ENCODE measurements at places on chromosomes 13 and 19. TPM values are rescaled to one million over a fixed set of nuclear protein-coding genes. Genes with fewer than 3 reads are reported as not detected.

DNA sequence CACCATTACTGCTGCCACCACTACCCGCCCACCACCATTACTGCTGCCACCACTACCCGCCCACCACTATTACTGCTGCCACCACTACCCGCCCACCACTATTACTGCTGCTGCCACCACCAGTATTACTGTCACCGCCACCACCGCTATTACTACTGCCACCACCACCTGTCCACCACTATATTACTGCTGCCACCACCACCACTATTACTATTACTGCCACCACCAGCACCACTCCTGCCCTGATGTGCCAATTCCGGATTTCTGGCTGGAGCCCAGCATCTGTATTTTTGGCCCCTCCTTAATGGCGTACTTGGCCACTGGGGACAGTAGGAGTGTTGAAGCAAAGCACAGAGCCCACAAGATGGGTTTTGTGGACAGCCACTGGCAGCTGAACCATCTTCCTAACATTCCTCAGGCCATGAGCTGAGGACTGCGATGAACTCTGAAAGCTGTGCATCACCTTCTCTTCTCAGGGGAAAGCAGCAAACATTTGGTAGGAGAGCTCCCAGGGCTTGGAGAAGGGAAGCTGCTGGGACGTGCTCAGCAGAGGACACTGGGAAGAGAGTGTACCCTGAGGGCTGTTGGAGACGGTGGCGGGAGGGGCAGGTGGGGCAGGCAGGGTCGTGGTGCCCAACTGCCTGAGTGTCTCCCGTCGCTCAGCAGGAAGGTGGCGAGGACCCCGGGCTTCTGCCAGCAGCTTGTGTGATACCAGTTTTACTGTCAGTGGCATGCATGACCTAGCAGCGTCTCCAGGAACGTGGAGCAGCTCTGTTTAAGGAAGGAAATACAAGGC, 23.0 kb downstream of the CUL4A start:
- no peaks in the 10 kb centered on the region for H3K27me3 ChIP-seq
- peaks cover 11% of the 10 kb centered on the region for H3K36me3 ChIP-seq
- DNase-seq, result no peak
- H3K4me1 ChIP-seq, result no peaks in the 10 kb centered on the region
- no peak overlapping the region for H3K27ac ChIP-seq
- H3K4me3 ChIP-seq, result no peak overlapping the region

- no peak overlapping the region for H3K27ac ChIP-seq
- peaks cover 3% of the 10 kb centered on the region for H3K4me1 ChIP-seq
- H3K36me3 ChIP-seq, result no peaks in the 10 kb centered on the region
- peak; percentile 32 for DNase-seq
- H3K4me3 ChIP-seq, result no peak overlapping the region
Observed at GRCh38 chr19:48656840-48657474, 11.0 kb upstream of the CA11 start.

DNA sequence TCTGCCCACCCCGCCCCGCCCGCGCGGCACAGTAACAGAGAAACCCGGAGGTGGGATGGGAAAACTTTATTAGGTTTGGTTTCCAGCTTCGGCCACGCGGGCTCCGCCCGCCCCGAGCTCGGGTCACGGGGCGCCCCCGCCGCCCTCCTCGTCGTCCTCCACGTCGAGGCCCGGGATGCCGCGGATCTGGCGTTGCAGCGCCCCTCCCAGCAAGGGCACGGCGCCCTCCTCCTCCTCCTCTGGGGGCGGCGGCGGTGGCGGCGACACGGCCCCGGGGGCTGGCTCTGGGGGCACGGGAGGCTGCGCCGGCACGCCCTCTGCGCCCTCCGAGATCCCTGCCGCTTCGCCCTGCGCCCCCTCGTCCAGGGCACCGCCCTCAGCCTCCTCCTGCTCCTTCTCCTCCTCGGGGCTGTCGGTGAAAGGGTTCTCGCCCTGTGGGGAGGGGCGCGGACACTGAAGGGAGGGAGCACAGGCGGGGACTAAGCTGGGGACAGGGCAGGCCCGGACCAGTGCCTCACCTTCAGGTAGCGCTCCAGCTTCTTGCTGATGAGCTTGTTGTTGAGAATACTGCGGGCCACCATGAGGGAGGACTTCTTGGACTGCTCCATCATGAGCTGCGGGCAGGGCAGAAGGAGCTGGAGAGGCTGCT, 536 bp upstream of the AKAP8 start:
- DNase-seq, result peak; percentile 58
- no peaks in the 10 kb centered on the region for H3K36me3 ChIP-seq
- peak overlapping the region; percentile 34 for H3K4me3 ChIP-seq

GRCh38 chr19:41226874-41227390, 7.9 kb downstream of the AXL start:
- no peak overlapping the region for H3K27ac ChIP-seq
- no peaks in the 10 kb centered on the region for H3K27me3 ChIP-seq
- H3K4me1 ChIP-seq, result peaks cover 11% of the 10 kb centered on the region
- no peaks in the 10 kb centered on the region for H3K36me3 ChIP-seq
- no peak for DNase-seq

DNA sequence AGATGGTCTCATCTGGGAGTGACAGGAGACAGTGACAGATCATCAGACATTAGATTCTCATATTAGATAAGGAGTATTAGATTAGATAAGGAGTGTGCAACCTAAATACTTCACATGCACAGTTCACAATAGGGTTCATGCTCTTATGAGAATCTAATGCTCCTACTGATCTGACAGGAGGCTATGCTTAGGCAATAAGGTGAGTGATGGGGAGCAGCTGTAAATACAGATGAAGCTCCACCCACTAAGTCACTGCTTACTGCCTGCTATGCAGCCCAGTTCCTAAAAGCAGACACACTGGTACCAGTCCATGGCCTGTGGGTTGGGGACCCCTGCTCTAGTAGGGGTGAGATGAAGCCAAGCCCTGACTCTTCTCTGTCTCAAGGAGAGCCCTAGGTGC, 10.0 kb upstream of the IGFL3 start:
- DNase-seq, result no peak
- H3K27me3 ChIP-seq, result no peaks in the 10 kb centered on the region

- no peak overlapping the region for H3K4me3 ChIP-seq
- no peak overlapping the region for H3K27ac ChIP-seq
- peaks cover 13% of the 10 kb centered on the region for H3K4me1 ChIP-seq
- H3K36me3 ChIP-seq, result no peaks in the 10 kb centered on the region
Observed at GRCh38 chr19:38304866-38305429, 897 bp downstream of the C19orf33 start.

DNA sequence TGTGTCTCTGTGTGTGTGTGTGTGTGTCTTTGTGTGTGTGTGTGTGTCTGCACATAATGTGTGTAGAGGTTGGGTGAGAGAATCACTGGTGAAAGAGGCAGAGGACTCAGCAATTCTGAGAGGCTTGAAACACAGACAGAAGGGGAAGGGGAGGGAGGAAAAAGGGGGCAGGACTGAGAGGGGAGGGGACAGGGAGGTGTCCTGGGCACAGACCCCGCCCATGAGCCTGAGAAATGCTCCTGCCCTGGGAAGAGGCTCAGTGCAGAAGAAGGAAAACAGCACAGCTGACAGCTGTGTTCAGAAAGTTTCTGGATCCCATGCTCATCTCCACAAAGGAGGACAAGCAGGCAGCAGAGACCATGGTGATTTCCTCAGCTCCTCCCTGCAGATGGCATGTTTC, 59.1 kb upstream of the CEACAM8 start:
- DNase-seq, result no peak
- no peaks in the 10 kb centered on the region for H3K36me3 ChIP-seq
- no peak overlapping the region for H3K4me3 ChIP-seq
- H3K4me1 ChIP-seq, result no peaks in the 10 kb centered on the region
- H3K27me3 ChIP-seq, result no peaks in the 10 kb centered on the region

GRCh38 chr13:79631051-79631659, 150.2 kb downstream of the NDFIP2 start:
- H3K27ac ChIP-seq, result no peak overlapping the region
- H3K4me1 ChIP-seq, result no peaks in the 10 kb centered on the region
- H3K27me3 ChIP-seq, result no peaks in the 10 kb centered on the region
- peak; percentile 12 for DNase-seq
- no peak overlapping the region for H3K4me3 ChIP-seq

DNA sequence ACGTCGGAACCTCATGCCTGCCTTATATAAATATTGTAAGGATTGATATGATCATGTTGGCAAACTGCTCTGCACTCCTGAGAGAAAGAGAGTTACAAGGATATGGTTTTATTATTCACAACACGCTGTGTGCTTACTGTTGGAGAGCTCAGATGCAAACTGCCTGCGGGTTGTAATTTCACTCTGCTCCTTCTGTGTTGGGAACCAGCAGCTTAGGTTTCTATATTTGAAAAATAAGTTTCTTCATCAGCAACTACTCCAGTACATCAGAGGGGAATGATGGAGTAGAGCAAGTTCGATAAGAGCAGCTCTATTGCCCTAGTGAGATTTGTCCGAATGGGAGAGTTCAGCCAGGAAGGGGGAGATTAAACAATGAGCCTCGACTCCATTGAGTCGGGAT, 106.9 kb upstream of the UBL3 start:
- no peak overlapping the region for H3K27ac ChIP-seq
- H3K27me3 ChIP-seq, result no peaks in the 10 kb centered on the region
- no peak overlapping the region for H3K4me3 ChIP-seq
- peaks cover 10% of the 10 kb centered on the region for H3K4me1 ChIP-seq

IGFL3 gene
- total RNA-seq, result not detected

NLRP7 gene
- not detected for total RNA-seq

DNA sequence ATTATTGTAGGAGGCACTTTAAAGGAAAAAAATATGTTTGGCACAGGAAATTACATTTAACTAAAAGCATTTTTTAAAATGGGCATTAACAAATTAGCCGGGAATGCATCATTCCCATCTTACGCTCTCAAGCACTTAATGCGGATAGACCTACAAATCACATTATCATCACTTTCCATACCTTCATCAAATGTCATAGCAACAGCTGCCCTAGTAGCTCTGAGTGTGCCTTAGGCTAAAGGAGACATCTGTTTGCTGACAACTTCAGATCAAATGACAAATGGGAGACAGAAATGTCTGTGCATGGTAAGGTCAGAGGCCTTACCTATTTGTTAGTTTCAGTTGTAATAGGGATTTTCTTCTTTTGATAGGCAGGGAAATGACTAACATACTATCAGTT, 773.2 kb upstream of the SLC10A2 start:
- H3K4me3 ChIP-seq, result no peak overlapping the region
- H3K4me1 ChIP-seq, result no peaks in the 10 kb centered on the region
- no peak overlapping the region for H3K27ac ChIP-seq
- H3K36me3 ChIP-seq, result no peaks in the 10 kb centered on the region
- no peak for DNase-seq

- H3K36me3 ChIP-seq, result no peaks in the 10 kb centered on the region
- H3K27ac ChIP-seq, result no peak overlapping the region
- no peaks in the 10 kb centered on the region for H3K27me3 ChIP-seq
- H3K4me1 ChIP-seq, result no peaks in the 10 kb centered on the region
- DNase-seq, result no peak
Observed at GRCh38 chr13:99421758-99422585, 79.3 kb upstream of the TM9SF2 start.

- H3K4me1 ChIP-seq, result peaks cover 4% of the 10 kb centered on the region
- no peak for DNase-seq
- H3K4me3 ChIP-seq, result no peak overlapping the region
- no peak overlapping the region for H3K27ac ChIP-seq
Observed at GRCh38 chr13:63631006-63631405, 2215.4 kb upstream of the PCDH20 start.

TYROBP gene
- 10.1 TPM for total RNA-seq

DNA sequence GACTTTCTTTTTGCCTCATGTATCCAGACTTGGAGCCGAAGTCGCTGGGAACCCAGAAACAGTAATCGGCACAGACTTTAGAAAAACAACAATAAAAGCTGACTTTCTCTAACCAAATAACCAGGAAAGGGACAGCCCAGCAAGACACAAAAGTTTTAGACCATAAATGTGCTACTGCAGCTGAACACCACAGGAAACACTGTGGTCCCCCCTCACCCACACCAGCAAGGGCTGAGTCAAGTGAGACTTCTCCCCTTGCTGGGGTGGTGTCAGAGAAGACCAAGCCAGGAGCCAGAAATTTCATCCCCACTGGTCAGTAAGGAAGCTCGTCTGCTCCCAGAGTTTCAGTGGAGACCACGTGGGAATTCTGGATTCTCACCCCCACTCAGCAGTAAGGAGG, 70.6 kb downstream of the ESD start:
- peaks cover 20% of the 10 kb centered on the region for H3K36me3 ChIP-seq
- H3K27me3 ChIP-seq, result no peaks in the 10 kb centered on the region
- no peak overlapping the region for H3K27ac ChIP-seq
- no peaks in the 10 kb centered on the region for H3K4me1 ChIP-seq
- H3K4me3 ChIP-seq, result no peak overlapping the region
- DNase-seq, result no peak

GRCh38 chr13:20702915-20703779, at the start of gene IL17D:
TSS of gene IL17D (plus strand) at chr13:20703699. CDS start at chr13:20704002, 303 bp downstream.
- H3K36me3 ChIP-seq, result no peaks in the 10 kb centered on the region
- peaks cover 3% of the 10 kb centered on the region for H3K4me1 ChIP-seq
- H3K27me3 ChIP-seq, result no peaks in the 10 kb centered on the region
- peak within 1 kb of the TSS; percentile 54 for H3K27ac ChIP-seq
- H3K4me3 ChIP-seq, result peak within 1 kb of the TSS; percentile 65

DNA sequence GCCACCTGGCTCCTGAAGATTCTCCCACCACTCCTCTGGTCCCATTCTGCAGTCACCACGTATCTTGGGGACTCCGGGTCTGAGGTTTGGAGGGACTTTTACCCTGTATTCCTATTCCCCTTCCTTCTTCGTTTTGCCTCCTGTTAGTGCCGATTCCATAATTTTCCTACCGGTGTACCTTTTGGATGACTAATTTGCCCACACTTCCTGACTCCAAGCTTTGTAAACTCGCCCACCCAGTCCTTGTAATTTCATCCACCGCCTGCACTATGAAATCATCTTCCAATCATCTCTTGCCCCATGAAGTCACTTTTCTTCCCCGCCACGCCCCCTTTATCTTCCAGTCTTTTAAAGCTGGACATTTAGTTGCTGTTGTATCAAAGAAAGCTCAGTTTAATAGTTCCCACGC, 572 bp downstream of the UCHL3 start:
- no peaks in the 10 kb centered on the region for H3K36me3 ChIP-seq
- H3K4me3 ChIP-seq, result peak overlapping the region; percentile 38

NAT14 gene
- total RNA-seq, result 5.1 TPM

MAST1 gene
- total RNA-seq, result not detected

DNA sequence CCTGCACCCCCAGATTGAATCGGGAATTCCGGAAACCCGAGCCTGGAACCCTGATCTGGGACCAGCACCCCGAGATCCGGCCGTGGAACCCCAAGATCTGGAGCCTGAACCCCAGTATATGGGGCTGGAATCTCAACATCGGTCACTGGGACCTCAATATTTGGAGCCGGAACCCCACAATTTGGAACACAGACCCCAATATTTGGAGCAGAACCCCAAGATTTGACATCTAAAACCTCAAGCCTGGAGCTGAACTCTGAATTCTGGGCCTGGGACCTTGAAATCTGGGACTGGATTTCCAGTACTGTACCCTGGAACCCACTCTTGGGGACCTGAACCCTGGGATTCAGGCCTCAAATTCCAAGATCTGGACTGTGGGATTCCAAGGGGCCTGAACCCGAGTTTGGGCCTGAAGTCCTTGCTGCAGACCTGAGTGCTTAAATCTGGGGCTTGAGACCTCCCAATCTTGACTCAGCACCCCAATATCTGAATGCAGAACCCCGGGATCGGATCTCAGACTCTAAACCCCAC, 629 bp downstream of the LRFN3 start:
- H3K27ac ChIP-seq, result peak overlapping the region; percentile 69
- H3K36me3 ChIP-seq, result peaks cover 8% of the 10 kb centered on the region

GRCh38 chr13:44874886-44875630, 114.2 kb downstream of the NUFIP1 start:
- H3K4me3 ChIP-seq, result no peak overlapping the region
- no peak for DNase-seq
- peaks cover 5% of the 10 kb centered on the region for H3K4me1 ChIP-seq
- H3K36me3 ChIP-seq, result no peaks in the 10 kb centered on the region

All from thyroid gland (tissue), 4 donors.